ENCODE measurements at places on chromosomes 2 and 18.

DNA sequence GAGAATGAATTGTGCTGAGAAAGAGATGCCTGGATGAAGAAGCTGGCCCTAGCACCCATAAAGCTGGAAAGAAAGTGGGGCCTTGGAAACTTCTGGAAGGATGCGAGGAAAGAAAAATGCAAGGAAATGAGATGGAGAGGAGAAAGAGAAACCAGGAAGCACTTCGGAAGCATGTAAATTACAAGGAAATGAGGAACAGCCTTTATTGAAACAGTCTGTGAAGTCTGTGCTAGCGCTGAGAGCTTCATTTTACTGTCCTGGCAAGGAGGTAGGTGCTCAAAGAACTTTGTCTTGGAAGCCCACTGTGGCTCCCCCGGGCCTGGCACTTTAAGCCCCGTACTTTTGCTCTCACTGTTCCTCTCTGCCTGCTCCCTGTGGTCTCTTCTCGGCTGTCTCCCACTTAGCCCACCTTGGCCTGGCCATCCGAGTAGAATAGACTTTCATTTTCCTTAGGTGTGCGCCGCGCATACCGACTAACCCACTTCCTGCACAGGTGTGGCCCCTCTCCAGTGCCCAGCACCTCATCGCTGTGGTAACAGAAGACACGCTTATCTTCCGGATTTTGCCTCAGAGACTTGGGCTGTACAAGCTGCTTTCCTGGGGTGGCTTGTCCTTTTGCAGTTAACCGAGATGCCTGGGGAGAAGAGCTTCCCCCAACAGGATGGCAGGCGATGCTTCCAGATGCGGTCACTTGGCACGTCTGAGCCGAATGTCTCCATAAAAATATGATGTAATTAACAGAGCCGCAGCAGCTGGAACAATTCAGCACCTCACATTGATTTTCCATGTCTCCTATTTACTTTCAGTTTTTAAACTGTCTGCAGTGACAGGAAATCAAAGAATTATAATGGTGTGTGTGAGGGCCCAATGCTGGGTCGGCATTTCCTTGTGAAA is 199.6 kb downstream of the HRH4 start:
- peak; percentile 12 for DNase-seq

- no peak for DNase-seq
These were observed 22.6 kb upstream of the TBC1D8 start for GRCh38 chr2:101173707-101174295.

- peak; percentile 23 for DNase-seq
These were observed 53.2 kb upstream of the CCDC85A start for GRCh38 chr2:56130463-56131070.

- DNase-seq, result peak; percentile 94
These were observed 445.7 kb upstream of the SLC14A2 start for GRCh38 chr18:45169610-45170009.

DNA sequence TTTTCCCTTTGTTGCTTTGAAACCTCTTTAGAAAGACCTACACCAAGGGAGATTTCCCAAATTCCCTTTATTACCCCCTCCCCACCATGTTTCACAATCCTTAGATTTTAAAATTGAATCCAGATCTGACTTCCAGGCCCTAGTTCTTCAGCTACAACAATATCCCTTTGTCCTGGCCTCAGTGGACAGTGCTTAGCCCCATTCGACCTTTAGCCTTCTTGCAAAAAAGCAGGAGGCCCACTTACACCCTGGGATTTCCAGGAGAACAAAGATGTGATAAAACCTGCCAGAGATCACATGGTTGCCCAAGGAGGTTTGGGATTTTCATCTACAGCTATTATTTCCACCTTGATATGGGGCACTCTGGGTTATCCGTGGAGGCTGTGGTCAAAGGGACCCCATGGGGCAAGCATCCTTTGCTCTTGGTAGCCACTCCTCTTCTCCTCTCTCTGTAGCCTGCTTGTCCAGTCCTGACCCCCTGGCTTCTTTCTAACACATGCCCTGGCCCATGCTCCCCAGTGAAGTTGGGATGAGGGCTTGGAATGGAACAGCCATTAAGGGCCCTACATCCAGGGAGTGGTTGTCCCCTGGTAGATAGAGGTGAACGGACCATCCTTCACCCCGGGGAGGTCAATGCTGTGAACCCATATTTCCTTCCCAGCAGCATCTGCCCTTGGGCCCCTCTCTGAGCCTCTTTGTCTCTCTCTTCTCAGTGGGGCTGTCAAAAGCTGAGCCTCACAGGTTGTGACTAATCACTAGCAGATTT is 267.4 kb downstream of the DYSF start:
- DNase-seq, result no peak

DNA sequence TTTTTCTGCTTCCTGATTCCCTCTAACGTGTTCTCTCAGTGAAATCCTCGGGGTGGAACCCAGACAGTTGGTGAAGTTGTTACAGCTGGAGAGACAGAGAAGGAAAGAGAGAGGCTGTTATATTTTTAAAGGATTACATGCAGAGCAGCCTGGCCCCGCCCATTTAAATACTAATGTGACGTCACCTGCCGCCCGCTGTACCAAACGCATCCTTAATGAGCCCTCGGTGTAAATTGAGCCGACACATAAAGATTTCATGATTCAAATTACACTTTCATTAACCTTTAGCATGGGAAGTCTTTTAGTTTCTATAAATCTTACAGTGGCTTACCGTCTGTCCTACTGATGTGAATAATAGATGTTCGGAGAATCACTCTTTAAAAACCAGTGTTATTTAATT is 164.0 kb upstream of the SIX3 start:
- no peak for DNase-seq

DNA sequence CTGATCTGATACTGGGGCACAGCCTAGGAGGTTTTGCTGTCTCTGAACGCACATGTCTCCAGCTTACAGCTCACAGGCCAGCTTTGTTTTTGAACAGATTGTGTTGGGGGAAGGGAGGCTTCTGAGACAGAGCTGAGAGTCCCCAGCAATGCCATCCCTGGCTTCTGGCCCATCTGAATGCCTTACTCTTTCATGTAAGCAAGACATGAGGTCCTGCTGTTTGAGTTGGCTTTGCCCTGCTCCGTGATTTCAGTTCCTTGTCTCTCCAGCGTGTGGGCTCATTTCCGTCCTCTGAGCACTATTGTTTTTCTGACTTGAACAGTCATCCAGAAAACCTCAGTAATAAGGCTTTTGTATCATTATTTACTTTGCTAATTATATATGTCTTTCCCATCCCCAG is 194.9 kb upstream of the TNP1 start:
- DNase-seq, result peak; percentile 50

DNA sequence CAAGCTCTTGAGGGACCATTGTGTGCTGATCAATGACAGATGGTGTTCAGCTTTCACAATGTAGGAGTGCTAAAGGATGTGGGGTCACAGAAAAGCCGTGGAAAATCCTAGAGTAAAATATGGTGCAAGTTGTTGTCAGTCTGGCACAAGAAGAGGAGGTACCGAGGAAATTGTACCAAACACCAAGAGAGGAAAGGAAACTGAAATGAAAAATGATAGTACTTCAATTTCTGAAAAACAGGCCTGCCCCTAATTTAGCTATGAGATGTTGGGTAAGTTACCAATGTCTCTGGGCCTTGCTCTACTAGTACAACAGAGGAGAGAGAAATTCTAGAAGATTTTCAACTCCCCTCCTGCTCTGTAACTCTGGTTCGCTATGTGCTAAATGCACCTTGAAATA is 78.8 kb upstream of the PELI1 start:
- DNase-seq, result no peak

GRCh38 chr2:168910330-168910729 is 9.2 kb downstream of the G6PC2 start:
- DNase-seq, result no peak

GRCh38 chr2:123692121-123692520 is 333.0 kb upstream of the CNTNAP5 start:
- DNase-seq, result no peak

- DNase-seq, result no peak
These were observed 152.9 kb upstream of the NOSTRIN start for GRCh38 chr2:168649562-168649961.

GRCh38 chr2:108589372-108589771 is 55.1 kb downstream of the LIMS1 start:
- no peak for DNase-seq

DNA sequence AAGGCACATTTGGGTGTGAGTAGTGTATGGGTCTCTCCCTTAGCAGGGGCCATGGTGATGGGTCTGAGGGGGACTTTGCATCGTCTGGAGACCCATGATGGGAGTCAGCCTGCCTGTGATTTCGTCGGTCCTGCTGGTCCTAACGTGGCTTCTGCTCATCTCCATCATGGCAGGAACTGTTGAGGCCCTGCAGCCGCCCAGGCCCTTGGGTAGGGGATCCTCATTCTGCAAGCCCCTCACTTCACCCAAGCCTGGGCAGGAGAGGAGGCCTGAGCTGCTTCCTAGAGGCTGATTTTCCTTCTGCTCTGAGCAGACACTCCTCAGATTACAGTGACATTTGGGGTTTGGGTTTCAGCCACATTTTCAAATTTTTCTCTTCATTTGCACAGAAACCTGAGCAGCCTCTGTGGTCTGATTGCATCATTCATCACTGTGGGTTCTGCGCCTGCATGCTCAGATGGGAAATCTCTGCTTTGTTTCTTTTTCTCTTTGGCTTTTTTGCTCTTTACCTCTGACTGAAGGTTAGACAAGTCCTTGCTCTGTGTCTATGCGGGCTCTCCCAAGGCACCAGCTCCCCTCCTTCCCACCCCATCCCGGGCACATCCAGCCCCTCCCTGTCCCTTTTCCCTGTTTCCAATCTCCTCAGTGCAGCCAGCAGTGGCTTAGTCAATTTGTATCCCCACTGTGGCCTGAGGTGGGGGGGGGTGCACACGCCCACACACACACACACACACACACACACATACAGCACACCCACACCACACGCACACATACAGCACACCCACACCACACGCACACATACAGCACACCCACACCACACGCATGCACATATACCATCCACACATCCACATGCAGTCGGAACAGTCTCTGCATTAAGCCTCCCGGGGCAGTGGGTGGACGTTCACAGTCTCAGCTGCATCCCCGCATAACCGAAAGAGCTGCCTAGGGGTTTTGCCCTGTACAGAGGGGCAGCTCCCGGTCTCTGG is 305.4 kb upstream of the HS6ST1 start:
- peak; percentile 67 for DNase-seq
